ENCODE measurements at places on chromosomes 11 and 22.

GRCh38 chr22:38167988-38168407, 13.6 kb downstream of the PLA2G6 start:
- no peak for DNase-seq

GRCh38 chr11:27933992-27934829, 173.7 kb downstream of the KIF18A start:
- DNase-seq = no peak

- no peak for DNase-seq
Observed at GRCh38 chr22:43535741-43536140, 123.9 kb downstream of the MPPED1 start.

GRCh38 chr11:134517621-134518293, 105.7 kb upstream of the B3GAT1 start:
- no peak for DNase-seq

GRCh38 chr22:30370641-30371230, 13.9 kb downstream of the CCDC157 start:
- no peak for DNase-seq

DNA sequence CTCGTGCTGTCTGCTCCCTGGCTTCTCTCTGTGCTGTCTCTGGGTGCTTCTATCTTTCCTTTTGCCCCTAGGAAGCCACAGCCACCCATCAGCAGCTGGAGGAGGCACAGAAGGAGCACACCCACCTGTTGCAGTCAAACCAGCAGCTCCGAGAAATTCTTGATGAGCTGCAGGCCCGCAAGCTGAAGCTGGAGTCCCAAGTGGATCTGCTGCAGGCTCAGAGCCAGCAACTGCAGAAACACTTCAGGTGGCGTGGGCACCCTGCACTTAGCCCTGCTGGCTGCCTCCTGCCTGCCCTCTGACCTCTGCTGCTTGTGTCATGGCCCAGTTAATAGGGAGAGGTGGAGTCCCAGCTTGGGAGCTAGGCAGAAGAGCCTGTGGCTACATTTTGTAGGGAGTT, 67.8 kb downstream of the CEP164 start:
- no peak for DNase-seq

DNA sequence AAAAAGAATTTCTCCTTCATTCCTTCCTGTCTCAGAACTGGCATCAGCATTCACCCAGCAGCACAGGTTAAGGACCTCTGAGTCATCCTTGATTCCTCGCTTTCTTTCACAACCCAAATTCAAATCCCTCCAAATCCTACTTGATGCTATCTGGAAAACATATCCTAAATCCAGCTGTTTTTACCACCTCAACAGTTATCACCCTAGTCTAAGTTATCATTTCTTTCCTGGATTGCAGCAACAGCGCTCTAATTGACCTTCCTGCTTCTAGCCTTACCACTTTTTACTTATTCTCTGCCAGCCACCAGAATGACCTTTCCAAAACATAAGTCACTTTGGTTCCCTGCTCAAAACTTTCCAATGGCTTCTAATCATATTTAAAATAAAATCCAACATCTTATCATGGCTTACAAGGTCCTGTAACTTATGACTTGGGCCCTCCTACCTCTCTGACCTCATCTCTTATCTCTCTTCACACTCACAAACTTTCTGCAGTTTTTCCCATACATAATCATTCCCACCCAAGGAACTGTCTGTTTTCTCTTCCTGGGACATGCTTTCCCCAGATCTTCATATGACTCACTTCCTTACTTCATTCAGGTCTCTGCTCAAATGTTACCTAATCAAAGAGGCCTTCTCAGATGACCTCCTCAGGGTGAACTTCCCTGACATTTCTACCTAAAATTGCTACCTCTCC, 119.4 kb downstream of the TTC28 start:
- no peak for DNase-seq

DNA sequence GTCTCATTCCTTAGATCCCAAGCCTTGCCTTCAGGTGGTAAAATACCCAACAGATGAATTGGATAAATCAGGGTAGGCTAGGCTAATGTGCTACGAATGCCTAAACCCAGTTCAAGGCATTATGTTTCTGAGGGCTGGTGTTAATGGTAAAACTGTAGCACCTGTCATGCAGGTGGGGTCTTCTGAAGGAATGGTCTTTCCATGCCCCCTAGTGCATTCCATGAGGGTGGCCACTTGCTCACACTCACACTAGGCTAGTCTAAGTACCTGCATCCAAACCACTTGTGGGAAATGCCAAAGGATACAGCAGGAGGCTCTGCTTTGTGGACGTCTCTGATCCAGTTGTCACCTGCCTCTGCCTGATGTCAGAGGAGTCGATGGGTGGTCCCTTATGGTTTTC, 24.2 kb upstream of the UCP3 start:
- DNase-seq = no peak

DNA sequence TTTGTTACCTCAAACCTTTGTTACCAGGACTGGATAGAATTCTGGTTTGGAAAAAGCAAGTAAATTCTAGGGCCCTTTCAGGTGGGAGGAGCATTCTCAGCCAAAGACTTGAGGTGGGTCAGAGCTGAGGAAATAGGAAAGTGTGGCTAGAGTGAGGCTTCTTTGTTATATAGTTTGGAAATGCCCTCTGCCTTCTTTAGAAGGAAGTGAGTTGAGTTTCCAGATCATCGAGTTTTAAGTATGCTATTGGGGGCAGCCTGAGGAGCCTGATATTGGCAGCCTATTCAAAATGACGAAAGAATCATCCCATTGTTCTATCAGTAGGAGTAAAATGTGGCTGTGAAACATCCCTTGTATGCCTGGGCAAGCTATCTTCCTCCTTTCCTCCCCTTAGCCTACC, 134.1 kb downstream of the ARHGAP42 start:
- DNase-seq = no peak

- no peak for DNase-seq
Observed at GRCh38 chr11:17244046-17244445, 32.5 kb upstream of the NUCB2 start.

- no peak for DNase-seq
Observed at GRCh38 chr11:108112057-108112456, 9.3 kb upstream of the ACAT1 start.

DNA sequence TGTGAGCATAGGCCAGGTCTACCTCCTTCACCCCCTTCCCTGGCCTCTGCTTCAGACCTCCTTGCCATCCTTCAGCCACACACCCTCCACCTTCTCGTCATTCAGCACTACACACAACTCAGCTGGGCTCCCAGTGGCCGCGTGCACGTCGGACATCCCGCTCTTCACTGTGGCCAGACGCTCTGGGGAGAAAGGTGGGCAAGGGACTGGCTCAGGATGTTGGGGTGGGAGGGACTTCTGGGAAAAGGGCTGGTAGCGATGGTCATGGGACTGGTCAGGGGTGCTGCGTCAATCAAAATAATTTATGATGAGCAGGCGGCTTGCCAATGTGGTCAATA, 11.6 kb downstream of the IGSF22 start:
- no peak for DNase-seq

DNA sequence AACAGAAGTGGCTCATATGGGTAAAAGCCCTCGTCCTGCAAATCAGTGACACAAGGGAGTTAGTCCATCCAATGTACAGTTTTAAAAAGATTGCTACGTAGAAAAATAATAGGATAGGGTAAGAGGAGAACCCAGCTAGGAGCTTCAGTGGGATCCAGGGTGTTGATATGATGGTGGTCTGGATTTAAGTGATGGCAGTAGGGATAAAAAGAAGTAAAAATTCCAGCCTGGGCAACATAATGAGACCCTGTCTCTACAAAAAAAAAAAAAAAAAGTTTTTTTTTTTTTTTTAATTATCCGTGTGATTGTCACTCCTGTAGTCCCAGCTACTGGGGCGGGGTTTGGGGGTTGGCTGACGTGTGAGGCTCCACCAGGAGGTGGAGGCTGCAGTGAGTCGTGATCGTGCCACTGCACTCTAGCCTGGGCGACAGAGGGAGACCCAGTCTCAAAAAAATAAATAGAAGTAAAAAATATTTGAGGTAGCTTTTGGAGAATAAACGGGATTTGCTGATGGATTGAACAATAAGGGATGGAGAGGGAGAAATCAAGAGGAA, 7.0 kb upstream of the L3MBTL2 start:
- DNase-seq = no peak

- no peak for DNase-seq
Observed at GRCh38 chr22:29263791-29264276, 3.9 kb downstream of the RHBDD3 start.

DNA sequence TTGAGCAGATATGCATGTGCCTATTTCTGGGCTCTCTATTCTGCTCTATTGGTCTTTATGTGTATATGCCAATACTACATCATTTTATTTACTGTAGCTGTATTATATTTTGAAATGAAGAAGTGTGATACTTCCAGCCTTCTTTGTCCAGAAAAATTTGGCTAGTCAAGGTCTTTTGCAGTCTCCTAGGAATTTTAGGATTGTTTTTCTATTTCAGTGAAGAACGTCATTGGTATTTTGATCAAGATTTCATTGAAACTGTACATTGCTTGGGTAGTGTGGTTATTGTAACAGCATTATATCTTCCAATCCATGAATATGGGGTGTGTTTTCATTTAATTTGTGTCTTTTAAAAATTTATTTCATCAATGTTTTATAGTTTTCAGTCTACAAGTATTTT, 400.3 kb downstream of the AASDHPPT start:
- DNase-seq = no peak

GRCh38 chr22:36097880-36098279, 62.7 kb downstream of the APOL3 start:
- no peak for DNase-seq

- no peak for DNase-seq
Observed at GRCh38 chr11:63719987-63720386, 38.7 kb downstream of the RTN3 start.

GRCh38 chr11:34135439-34135838, 30.0 kb downstream of the NAT10 start:
- no peak for DNase-seq

- DNase-seq = peak; percentile 64
Observed at GRCh38 chr11:86205421-86206336, 38.9 kb upstream of the EED start.

- DNase-seq = no peak
Observed at GRCh38 chr22:27445881-27446280, 355.7 kb downstream of the MN1 start.

- no peak for DNase-seq
Observed at GRCh38 chr11:69051381-69052342, 2.9 kb downstream of the TPCN2 start.

DNA sequence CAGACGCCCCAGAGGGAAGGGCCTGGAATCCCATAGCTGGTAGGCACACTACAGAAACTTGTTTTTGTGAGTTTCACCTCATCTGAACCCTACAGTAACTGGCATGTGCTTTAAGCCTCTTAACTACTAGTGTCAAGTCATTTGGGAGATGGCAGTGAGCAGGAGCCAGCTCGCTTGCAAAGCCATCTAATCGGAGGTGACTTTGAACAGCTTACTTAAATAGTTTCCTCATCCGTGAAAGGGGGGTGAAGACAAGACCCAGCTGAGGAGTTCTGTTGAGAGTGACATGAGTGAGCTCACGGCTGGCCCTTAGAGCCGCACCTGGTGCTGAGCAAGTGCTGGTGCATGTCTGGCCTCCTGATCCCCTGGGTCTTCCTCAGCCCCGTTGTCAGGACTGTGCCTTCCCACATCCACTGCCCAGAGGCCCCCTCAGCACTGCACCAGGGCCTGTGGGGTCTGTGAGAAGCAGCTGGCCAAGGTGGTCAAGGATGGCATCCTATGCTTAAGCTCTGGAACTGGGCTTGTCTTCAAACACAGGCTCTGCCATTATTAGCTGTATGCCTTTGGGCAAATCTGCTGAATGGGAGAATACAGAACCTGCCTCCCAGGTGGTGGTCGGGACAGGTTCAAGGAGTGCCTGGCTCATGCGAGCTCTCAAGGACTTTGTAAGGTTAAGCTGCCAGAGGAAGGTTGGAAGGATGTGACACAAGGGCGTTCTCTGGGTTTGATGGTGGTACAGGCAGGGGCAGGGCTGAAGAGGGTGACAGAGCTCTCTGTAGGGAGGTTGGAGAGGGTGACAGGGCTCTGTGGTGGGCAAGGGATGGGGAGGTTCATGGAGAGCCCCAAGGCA, 27.3 kb downstream of the INCENP start:
- DNase-seq = no peak

DNA sequence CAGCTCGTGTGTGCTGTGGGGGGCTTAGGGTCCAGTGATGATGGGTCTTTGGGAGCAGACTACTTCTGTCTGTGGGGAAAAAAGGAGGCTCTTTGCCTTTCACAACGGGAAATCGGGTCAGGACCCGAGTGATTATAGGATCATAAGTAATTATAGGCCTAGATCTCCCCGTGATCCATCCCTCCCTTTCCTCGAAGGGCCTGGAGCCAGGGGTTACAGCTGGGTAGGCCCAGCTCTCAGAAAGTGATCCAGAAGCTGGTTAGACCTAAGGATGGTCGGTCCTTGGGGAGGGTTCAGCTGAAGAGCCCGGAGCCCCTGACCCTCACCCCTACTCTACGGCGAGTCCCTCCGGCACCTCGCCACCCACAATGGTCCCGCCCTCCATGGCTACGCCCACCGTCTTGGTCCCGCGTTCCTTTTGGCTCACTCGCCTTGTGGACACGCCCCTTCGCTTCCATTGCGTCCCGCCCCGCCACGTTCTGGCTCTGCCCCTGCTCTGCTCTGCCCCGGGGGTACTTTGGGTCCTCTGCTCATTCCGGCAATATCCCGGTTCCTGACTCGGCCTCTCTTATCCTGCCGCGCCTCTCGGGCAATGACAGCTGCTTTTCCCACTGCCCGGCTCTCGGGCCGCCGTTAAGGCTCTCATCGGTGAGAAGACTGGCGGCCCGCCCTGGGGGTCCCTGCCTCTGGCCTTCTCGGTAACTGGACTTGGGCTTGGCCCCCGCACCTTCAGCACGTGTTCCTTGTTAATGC, 5.0 kb downstream of the IGSF22 start:
- no peak for DNase-seq

GRCh38 chr11:82539669-82540068, 194.0 kb downstream of the FAM181B start:
- DNase-seq = no peak

- DNase-seq = no peak
Observed at GRCh38 chr22:37211866-37212173, 457 bp downstream of the SSTR3 start.

GRCh38 chr11:91314521-91314920, 910.1 kb upstream of the FAT3 start:
- no peak for DNase-seq

- DNase-seq = no peak
Observed at GRCh38 chr11:102555091-102555490, 24.5 kb upstream of the MMP7 start.

- DNase-seq = no peak
Observed at GRCh38 chr11:66717925-66718319, 11.1 kb downstream of the SPTBN2 start.
